Activated B cell treated with CpG ODN at 0.5 μM for 24 hours (primary cell): ENCODE measurements at places on chromosomes 16 and 17.

DNA sequence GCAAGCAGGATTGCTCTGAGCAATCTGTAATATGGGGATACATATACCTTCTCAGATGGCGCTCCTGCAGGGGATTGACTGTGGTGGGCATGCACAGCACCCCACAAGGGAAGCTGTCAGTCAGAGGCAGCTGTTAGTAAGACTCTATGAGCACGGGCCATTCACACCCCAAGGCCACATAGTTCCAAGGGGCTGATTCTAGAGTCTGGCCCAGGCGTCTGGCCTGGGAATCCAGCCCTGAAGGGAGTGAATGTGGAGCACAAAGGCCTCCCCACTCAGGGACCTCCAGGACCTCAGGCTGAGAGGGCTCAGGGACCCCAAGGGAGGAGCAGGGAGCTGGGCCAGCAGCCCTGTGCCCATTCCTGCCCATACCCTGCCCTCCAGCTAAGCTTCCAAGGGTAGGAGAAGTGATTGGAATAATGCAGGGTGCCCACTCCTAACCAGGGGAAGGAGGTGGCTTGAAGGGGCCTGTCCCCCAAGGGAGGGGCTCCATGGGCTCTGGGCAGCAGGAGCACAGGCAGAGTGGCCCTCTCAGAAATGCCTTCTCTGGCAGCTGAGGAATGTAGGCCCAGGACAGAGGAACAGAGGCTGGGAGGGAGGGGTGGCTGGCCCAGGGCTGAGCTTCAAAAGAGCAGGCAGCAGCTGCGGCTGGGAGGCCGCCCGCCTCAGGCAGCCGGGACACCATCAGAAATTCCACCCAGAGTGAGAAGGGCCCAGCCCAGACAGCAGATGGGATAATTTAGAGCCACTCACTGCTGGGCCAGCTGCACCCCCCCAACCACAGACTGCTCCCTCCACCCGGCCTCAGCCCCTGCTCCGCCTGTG lies 48.9 kb upstream of the MRPS23 start:
- no peak for DNase-seq

DNA sequence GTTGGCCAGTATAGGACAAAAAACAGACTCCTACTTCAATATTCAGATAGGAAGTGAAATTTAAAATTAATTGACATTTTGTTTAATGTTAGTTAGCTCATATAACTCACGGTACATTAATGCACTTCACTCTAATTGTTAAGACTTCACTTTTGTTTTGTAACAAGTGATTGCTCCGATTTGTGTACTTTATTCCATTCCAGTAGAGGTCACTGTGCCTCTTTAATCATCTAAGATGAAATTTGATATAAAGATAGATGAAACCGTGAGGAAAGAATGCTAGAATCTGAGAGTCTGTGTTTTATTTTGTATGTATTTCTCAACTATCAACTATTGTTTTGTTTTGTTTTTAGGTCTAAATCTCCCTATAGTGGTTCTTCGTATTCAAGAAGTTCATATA lies 29.0 kb downstream of the RBBP6 start:
- DNase-seq, result no peak

DNA sequence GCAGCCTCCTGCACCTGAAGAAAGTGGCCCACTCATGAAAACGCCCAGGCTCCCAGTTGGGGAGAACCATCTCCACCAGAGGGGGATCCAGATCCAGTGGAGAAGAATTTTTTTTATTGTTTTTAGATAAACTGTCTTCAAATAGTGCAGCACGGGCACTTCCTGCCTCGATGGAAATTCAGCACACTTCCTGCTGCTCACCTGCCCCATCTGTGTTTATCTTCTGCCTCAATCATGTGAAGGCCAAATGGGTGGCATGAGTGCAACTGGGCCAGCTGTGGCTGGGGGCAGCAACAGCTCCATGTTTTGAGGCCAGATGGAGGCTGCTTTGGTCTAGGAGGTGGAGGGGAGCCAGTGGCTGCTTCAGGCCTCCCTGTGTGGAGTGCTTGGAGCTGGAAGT lies 75.9 kb upstream of the WSB1 start:
- no peak for DNase-seq

GRCh38 chr16:49497466-49497865 lies 123.9 kb downstream of the C16orf78 start:
- peak; percentile 5 for DNase-seq

DNA sequence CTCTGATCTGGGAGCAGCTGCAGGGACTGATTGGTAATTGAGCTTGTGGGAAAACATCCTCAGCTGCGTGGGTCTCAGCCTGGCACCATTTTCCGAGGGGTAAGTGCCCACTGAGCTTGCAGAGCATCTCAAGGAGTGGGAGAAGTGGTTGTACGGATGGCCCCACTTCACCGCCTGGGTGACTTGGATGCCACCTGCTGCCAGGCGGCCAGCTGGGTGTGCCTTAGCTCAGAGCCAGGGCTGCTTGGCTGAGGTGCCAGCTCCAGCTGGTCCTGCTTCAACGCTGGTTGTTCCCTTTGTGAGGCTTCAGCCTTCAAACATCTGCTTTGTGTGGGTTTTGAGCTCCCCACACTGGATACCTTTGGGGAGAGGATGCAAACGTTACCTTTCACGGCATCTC lies 482.7 kb upstream of the EEF2KMT start:
- DNase-seq, result no peak

DNA sequence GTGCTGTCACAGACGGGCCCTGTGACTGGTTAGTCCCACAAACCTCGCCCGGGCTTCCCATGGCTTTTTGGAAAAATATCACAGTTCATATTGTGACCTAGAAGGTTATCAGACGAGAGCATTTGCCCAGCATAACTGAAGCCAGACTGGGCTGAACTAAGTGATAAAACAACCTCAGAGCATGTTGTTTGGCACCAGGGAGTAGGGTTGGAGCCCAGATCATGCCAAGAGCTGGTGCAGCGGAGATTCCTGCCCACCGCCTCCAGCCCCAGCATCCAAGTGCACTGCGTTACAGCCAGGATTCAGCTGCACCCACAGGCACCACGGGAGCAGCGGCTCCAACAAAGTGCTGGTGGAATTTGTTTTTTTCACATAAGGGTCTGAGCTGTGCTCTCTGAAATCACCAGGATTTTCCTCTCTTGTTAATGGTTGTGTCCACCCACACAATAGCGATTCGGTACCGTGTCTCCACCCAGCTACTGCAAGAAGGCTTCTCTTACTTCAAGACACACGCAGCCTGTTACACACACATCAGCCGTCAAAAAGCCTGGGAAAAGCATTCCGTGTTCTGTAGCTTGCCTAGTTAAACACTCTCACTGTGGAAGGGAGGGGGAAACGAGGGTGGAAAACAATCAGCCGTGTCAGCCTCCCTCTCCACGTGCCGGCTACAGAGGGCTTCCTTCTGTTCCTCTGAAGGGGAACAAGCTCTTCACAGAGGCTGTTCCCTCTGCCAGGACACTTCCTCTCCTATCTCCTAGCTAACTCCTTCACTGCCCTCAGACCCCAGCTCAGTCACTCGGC lies 273.8 kb downstream of the C16orf95 start:
- DNase-seq, result no peak

DNA sequence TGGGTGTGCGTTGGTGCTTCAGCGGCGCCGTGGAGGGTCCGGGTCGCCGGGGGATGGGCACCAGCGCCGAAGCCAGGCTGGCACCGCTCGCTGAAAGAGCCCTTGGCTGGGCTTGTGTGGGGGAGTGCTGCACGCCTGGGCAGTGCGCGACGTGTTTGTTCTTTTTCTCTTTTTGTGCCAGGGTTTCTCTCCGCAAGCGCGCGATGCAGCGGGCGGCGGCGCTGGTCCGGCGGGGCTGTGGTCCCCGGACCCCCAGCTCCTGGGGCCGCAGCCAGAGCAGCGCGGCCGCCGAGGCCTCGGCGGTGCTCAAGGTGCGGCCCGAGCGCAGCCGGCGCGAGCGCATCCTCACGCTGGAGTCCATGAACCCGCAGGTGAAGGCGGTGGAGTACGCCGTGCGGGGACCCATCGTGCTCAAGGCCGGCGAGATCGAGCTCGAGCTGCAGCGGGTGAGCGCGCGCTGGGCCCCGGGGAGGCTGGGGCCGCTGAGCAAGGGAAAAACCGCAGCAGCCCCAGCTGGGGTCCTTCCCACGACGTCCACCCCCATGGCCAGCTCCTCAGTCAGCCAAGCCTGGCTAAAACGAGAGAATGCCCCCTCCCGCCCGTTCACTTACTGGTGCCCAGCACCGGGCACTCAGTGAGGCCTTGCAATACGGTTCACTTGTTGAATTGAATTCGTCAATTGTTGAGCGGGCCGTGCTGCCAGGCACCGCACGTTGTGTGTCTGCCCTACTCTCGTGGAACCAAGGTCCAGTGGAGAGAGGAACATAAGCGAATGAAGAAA lies 541 bp downstream of the GPT2 start:
- no peak for DNase-seq

GRCh38 chr16:10931977-10932632 lies 10.2 kb downstream of the DEXI start:
- no peak for DNase-seq

GRCh38 chr17:76826330-76827068 lies 41.7 kb upstream of the MGAT5B start:
- no peak for DNase-seq

- no peak for DNase-seq
Measured at GRCh38 chr17:43769859-43770258, 8.9 kb downstream of the DUSP3 start.
